Type B pancreatic cell (in vitro differentiated cells): ENCODE measurements at places on chromosomes 5 and 9. TPM values are rescaled to one million over a fixed set of nuclear protein-coding genes. Genes with fewer than 3 reads are reported as not detected.

DNA sequence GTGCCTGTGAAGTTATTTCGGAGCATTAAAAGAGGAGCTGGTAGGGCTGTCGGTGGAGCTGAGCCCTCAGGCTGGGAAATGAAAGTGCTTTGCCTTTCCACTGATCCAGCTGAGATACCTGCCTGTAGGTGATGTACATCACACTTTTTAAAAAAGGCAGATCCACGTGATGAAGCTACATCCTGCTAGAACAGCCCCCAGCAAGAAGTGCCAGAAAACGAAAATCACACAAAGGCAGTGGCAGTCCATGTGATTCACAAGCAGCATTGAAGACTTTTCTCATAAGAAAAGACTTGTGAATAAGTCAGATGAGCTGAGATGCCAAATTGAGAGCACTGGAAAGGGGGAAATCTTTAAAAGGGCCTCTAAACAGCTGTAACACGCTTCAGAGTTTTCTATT is 765.1 kb downstream of the PTPRD start:
- no peaks in the 10 kb centered on the region for H3K27me3 ChIP-seq
- DNase-seq = no peak
- H3K4me3 ChIP-seq = no peak overlapping the region
- H3K36me3 ChIP-seq = no peaks in the 10 kb centered on the region

GRCh38 chr5:74136276-74136825 is 504.2 kb downstream of the ENC1 start:
- no peaks in the 10 kb centered on the region for H3K36me3 ChIP-seq
- no peak overlapping the region for H3K27ac ChIP-seq
- no peaks in the 10 kb centered on the region for H3K27me3 ChIP-seq
- H3K4me3 ChIP-seq = no peak overlapping the region
- H3K4me1 ChIP-seq = no peaks in the 10 kb centered on the region

NR5A1 gene
- 0.12 and 0.26 TPM in 2 replicates for total RNA-seq

DNA sequence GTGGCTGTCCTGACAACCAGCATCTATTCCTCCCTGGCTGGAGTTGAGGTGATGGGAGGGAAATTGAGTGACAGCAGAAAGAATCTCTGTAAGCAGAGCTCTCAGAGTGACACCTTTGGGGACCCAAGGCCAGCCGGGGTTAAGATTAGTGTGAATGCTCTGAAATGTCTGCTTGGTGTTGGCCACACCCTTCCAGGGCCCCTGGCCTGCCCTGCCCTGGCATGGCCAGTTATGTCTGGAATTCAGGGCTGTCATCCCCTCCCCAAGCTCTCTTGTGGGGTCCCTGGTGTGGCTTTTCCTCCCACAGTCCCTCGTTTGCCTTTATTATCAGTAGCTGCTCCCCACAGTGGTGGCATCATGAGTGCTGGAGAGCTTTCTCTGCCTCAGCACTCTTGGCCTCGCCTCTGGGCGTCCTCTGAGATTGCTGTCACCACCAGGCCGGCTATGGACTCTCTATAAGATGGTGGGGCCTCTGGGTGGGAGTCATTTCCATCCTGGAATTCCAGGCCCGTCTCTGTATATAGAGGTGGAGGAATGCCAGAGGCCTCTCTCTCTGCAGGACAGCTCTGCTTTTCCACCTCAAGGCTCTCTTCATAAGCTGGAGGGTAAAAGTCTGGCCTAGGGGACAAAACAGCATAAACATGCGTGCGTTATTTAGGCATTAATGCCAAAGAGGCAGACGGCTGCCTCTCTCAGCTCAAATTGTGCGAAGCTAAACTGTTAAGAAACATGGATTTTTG is 3.6 kb downstream of the TMEM252 start:
- peaks cover 3% of the 10 kb centered on the region for H3K36me3 ChIP-seq
- H3K4me3 ChIP-seq = no peak overlapping the region
- H3K27ac ChIP-seq = no peak overlapping the region
- H3K4me1 ChIP-seq = peaks cover 4% of the 10 kb centered on the region
- peaks cover 18% of the 10 kb centered on the region for H3K27me3 ChIP-seq

DRD1 gene
- total RNA-seq = 0.17 and 0.87 TPM in 2 replicates

DNA sequence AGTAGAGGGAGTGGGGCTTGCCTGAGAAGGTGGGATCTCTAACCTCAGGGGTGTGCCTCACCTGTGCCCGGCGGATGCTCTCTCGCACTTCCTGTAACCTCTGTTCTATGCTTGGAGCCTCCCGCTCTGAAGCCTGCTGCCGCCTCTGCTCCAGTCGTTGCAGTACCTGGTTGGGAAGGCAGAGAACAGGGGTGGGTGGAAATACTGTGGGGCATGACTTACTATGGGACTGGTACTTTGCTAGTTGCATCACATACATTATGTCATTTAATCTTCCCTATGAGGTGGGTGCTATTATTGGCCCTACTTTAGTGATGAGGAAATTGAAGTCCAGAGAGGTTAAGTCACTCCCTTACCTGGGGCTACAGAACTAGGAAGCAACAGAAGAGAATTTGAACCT is 5.2 kb downstream of the FCHSD1 start:
- no peak overlapping the region for H3K4me3 ChIP-seq
- no peak for DNase-seq
- H3K36me3 ChIP-seq = peaks cover 7% of the 10 kb centered on the region
- peaks cover under 1% of the 10 kb centered on the region for H3K4me1 ChIP-seq
- H3K27ac ChIP-seq = no peak overlapping the region

DNA sequence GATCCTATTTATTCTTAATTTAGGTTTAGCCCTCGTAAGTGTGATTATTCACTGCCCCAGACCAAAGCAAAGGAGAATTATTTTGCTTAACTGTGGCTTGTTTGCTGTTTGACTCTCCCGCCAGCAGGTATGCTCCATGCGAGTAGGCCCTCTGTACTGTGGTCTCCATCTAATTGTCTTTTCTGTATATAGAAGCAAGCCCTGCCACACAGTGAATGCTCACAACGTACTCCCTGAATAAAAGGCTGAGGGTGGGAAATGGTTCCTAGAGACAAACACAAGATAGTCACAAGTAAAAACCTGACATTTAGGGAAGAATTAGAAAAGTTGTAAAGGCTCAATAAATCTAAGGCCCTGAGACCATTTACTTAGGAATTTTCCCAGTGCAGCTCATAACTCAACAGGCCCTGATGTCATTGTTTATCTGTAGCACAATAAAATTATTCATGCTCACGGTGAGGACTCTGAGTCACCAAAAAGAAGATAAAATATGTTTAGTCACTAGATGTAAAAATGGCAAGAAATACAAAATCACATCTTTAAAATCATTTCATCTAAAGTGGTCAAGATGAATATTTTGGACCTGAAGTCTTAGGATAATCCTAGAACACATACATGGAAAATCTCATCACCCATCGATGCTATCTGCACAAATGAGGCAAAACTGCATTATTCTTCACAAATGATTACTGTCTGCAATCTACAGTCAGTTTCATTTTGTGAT is 473.2 kb downstream of the ENC1 start:
- no peak overlapping the region for H3K27ac ChIP-seq
- peaks cover 4% of the 10 kb centered on the region for H3K4me1 ChIP-seq
- no peak for DNase-seq
- no peaks in the 10 kb centered on the region for H3K36me3 ChIP-seq
- H3K27me3 ChIP-seq = no peaks in the 10 kb centered on the region
- H3K4me3 ChIP-seq = no peak overlapping the region

- H3K27ac ChIP-seq = no peak overlapping the region
- H3K4me3 ChIP-seq = no peak overlapping the region
These were observed 33.1 kb downstream of the APTX start for GRCh38 chr9:32968101-32969011.

GRCh38 chr5:95647886-95648860 is 1.6 kb downstream of the RFESD start:
- peaks cover 5% of the 10 kb centered on the region for H3K4me1 ChIP-seq
- no peak for DNase-seq
- H3K36me3 ChIP-seq = no peaks in the 10 kb centered on the region
- H3K27ac ChIP-seq = no peak overlapping the region

- peaks cover 18% of the 10 kb centered on the region for H3K4me1 ChIP-seq
- DNase-seq = no peak
These were observed 143.4 kb downstream of the KDM4C start for GRCh38 chr9:6901180-6901579.

OR1Q1 gene
- not detected in 2 replicates for total RNA-seq

SGCD gene
- 4.0 and 8.8 TPM in 2 replicates for total RNA-seq

DNA sequence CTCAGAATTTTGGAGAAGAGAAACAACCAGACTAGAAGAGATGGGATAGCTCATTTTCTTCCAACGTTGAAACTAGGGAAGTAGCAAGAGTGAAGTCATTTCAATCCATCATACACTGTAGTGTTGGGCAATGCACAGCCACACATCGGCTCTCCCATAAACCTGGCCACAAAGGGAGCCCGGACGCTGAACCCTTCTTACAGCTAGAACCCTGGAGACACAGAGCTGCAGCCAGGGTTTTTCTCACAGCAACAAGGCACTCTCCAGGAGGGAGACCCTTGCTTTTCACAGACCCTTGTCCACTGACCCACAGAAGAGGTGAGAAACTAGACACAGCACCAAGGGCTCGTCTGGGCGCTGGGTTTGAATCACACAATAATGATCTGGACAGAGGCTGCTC is 101.4 kb upstream of the FSTL4 start:
- H3K27me3 ChIP-seq = peaks cover 22% of the 10 kb centered on the region
- H3K4me3 ChIP-seq = no peak overlapping the region
- no peak overlapping the region for H3K27ac ChIP-seq
- H3K4me1 ChIP-seq = peaks cover 4% of the 10 kb centered on the region
- H3K36me3 ChIP-seq = no peaks in the 10 kb centered on the region
